Femur (tissue), 1 donor: ENCODE measurements at places on chromosomes 6 and 20.
A peak's percentile ranks its signal among the peaks of the same experiment; 100 is the strongest.

DNA sequence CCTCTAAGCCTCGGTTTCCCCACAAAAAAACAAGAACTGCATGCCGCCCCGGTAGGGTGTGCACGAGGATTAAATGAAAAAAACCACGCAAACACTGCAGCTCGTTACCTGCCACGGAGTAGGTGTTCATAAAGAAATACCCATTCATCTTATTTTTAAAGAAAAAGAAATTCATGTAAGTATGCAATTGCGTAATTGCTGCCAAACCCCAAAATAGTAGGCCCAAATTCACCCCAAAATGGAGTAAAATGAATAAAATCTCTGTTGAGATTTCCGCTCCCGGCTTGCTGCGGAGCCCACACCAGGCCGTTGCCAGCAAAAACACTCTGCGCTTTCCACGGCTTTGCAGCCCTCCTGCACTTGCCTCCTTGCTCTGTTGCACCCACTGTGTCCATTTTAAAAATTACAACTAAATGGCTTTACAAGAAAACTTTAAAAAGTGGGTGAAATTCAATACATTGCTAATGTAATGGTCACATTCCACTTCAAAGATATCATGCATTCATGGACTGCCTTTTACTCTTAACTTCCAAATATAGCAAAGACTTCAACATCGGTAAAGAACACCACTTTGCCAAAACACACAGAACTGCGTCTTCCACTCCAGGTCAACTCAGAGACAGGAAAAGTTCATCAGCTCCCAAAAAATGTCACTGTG is 125.0 kb downstream of the ZMYND8 start:
- peak; percentile 52 for DNase-seq

- no peak for DNase-seq
Observed at GRCh38 chr6:91020744-91021143, 433.9 kb upstream of the MAP3K7 start.

DNA sequence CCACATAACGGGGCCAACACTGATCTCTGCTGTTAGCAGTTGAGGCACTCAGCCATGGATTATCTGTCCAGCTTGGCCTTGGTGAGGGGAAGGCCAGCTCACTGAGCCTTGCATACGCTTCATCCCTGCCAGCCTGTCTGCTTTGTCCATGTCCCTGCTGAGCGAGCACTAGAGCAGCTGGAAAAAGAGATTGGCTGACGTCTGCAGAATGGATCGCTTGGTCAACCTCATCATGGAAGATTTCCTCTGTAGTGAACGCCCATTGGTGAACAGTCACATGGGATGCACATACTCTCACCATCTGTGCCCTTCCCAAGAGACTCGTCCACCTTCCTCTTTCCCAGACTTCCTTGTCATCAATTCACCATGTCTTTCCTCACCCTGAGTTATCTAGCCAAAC is 26.9 kb downstream of the MUC22 start:
- DNase-seq = no peak

GRCh38 chr6:144248003-144248402 is 37.1 kb upstream of the UTRN start:
- no peak for DNase-seq

DNA sequence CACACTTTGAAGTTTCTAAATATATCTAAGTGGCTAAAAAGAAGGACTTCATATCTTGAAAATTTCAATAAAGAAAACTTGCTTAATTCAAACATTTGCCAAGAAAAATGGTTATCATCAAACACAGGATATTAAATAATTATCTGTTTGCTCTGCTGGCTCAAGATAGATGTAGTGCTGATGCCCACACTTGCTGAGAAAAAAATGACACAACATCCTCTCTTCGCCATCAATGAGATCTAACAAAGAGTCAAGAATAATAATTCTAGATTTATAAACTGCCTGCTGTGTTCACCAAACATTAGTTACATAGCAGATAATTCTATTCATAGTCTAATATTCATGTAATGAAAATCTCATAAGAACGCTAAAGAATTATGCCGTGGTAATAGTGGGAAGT is 93.6 kb downstream of the EPHA7 start:
- no peak for DNase-seq

GRCh38 chr20:63182425-63182824 is 33.5 kb downstream of the YTHDF1 start:
- DNase-seq = no peak

GRCh38 chr6:72966628-72967280 is 258.5 kb downstream of the KHDC1L start:
- no peak for DNase-seq
